Fibroblast of mammary gland (primary cell): ENCODE measurements at places on chromosomes 1 and 21.

- DNase-seq = peak; percentile 10
These were observed 118.8 kb downstream of the PIK3R3 start for GRCh38 chr1:46013581-46013980.

- no peak for DNase-seq
These were observed 43.1 kb downstream of the TP53BP2 start for GRCh38 chr1:223802602-223803001.

DNA sequence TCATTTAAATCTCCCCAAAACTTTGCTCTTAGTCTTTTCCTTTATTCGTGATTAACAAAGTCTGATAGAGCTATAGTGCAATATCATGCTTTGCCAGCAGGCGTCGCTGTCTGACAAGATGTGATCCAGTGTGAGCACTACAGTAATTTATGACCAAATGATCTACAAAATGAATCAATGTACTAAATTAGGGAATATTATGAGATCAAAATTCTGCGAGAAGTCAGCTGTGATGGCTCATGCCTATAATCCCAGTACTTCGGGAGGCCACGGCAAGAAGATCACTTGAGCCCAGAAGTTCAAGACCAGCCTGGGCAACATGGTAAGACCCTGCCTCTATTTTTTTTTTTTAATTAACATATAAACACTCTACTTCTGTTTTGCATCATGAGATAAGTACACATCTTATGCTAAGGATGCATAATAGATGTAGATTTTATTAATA lies 3.6 kb upstream of the SPSB1 start:
- DNase-seq = peak; percentile 82

- peak; percentile 7 for DNase-seq
These were observed 57.8 kb upstream of the KCNJ6 start for GRCh38 chr21:37974081-37974480.

DNA sequence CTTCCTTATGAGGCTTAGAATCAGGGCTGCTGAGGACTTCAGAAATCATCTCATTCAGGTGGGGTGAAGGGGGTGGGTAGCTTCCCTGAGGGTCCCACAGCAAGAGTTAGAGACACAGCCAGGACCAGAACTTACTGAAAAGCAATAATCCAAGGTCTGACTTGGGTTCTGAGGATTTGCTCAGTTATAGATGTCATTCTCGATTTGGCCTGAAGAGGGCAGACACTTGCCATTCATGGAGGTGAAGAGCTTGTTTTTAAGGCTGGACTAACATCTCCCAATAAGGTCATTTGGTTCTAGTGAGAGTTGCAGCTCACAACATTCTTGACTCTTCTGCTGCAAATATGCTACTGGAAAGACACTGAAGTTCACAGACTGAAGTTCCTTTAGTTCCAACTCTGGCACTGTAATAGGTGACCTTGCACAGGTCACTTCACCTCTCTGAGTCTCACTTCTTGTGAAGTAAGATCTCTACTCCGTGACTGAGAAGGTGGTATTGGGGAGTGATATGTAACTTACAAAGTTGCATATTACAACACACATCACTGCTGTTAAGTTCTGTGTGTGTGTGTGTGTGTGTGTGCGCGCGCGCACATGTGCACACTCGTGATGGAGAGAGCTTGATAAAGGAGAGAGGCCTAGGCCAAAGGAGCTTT lies 69.8 kb upstream of the DIRAS3 start:
- peak; percentile 84 for DNase-seq

- no peak for DNase-seq
These were observed 18.1 kb downstream of the RSBN1 start for GRCh38 chr1:113793878-113794834.

GRCh38 chr1:19715334-19716203 lies 50.9 kb downstream of the HTR6 start:
- peak; percentile 94 for DNase-seq

GRCh38 chr21:39025198-39025597 lies 158.1 kb downstream of the PSMG1 start:
- no peak for DNase-seq

- no peak for DNase-seq
These were observed 12.3 kb downstream of the TNFRSF1B start for GRCh38 chr1:12179111-12179519.

DNA sequence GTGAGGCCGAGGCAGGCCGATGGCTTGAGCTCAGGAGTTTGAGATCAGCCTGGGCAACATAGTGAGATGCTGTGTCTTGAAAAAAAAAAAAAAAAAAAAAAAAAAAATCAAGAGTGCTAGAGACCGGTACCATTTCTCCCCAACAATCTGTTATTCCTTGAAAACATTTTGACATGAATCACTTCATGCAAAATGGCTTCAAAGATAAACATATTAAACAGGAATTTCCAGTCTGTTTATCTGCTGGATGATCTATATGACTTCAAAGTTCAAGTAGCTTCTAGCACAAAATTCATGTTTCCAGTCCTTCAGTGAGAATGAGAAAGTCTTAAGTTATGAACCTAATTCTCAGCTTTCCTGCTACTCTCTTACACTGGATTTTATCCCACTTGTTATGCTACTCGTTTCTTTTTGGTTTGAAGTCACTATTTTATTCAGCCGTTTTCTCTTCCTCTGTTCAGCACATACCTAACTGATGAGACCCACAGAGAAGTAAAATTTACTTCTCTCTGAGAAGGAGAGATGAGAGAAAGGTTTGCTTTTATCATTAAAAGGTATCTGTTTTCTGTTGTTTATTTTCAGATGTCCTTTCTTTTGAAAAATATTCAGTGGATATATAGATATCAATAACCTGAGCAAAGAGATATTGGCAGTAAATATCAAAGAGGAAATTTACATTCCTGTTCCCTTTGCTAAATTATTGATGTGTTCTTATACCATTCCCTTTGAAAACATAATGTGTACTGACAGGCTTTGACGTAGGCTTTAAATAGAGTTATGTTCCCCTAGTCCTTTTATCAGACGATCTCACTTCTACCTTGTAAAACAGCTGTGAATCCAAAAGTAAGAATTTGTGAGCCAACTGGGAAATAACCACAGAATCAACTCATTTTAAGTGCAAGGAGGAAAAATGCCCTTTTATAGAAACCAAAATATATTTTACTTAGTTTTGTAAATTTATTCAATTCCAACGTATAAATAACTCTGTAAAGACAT lies 38.2 kb downstream of the CD46 start:
- DNase-seq = no peak
